MCF 10A (cell line): ENCODE measurements at places on chromosomes 1 and 21. TPM values are rescaled to one million over a fixed set of nuclear protein-coding genes. Genes with fewer than 3 reads are reported as not detected.

DNA sequence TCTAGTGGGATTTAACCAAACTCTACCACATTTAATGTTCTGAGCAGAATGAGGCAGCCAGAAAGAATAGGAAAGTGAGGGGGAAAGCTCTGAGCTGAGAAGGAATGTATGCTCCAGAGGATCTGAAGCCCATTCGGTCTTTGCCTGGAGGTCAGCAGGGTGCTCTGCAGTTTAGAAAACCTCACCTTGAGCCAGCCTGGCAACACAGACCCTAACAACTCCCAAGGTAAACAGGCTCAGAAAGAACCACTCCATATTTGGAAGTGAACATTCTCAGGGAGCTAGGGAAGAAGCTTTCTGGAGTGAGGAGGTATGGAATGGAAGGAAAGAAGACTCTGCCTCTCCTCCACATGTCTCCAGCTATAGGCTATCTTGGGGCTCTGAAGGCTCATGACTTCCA lies 398.8 kb downstream of the SEC16B start:
- H3K27me3 ChIP-seq: no peaks in the 10 kb centered on the region
- H3K4me1 ChIP-seq: no peaks in the 10 kb centered on the region
- no peaks in the 10 kb centered on the region for H3K36me3 ChIP-seq
- H3K4me3 ChIP-seq: no peak overlapping the region
- DNase-seq: no peak
- H3K27ac ChIP-seq: no peak overlapping the region

DNA sequence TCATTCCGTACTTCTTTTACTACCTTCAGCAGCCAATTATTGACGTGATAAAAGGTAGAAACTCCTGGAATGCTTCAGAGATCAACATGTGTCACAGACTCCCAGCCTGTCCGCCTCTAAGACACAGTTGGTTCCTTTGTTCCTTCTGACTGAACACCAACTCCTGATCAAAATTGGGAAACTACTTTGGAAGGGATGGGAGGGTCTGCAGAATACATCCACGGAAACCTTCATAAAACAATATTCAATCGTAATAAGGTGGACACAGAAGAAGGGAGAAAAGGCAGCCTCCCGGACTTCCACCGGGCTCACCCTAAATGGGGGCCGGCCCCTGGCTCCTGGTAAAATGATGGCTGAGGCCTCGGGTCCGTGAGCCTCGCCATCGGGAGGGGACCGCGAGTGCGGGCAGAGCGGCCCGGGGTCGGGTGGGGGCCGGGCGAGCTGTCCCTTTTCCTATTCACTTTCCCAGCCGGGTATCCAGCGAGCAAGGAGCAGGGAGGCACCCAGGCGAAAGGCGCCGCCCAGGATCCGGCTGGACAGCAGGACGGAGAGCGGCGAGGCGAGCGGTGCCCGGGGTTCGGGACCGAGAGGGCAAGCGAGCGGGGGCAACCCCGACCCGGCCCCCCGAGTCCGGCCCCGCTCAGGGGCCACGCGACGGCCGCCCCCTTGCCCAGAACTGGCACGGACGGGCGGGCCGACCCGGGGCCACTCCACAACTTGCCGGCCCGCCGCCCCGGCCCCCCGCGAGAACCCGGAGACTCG lies 805 bp downstream of the NRIP1 start:
- H3K27me3 ChIP-seq: no peaks in the 10 kb centered on the region
- peaks cover 32% of the 10 kb centered on the region for H3K4me1 ChIP-seq
- no peaks in the 10 kb centered on the region for H3K36me3 ChIP-seq
- H3K27ac ChIP-seq: peak overlapping the region; percentile 80
- peak overlapping the region; percentile 77 for H3K4me3 ChIP-seq
- peak; percentile 47 for DNase-seq

FAM43B gene
- total RNA-seq: not detected in 2 replicates

DNA sequence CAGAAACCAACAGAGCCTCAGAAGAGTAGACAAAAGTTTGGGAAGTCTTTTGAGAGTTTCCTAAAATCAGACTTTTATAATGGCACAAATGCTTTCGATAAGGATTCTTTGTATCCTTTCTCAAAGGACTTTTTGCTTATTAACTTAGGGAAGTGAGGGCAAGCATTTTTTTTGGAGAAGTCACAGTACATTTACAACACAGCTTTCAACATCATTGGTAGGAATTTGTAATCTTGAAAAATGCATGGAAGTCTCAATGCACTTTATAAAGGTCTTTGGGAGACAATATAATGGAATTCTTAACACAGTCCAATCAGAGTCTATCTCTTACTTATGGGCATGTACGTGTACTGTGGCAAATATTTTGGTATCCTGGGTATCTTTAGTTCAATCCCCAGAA lies 325.8 kb upstream of the NR5A2 start:
- no peaks in the 10 kb centered on the region for H3K27me3 ChIP-seq
- H3K27ac ChIP-seq: no peak overlapping the region
- no peaks in the 10 kb centered on the region for H3K36me3 ChIP-seq
- DNase-seq: no peak

GRCh38 chr1:245241526-245242130 lies 86.8 kb downstream of the KIF26B start:
- H3K4me3 ChIP-seq: no peak overlapping the region
- no peaks in the 10 kb centered on the region for H3K27me3 ChIP-seq
- no peak for DNase-seq
- H3K4me1 ChIP-seq: no peaks in the 10 kb centered on the region
- H3K27ac ChIP-seq: no peak overlapping the region

- no peak for DNase-seq
- peaks cover 30% of the 10 kb centered on the region for H3K27me3 ChIP-seq
- H3K36me3 ChIP-seq: no peaks in the 10 kb centered on the region
- no peak overlapping the region for H3K4me3 ChIP-seq
Measured at GRCh38 chr21:35988416-35989137, 71.7 kb downstream of the SETD4 start.

GRCh38 chr1:94254073-94254810 lies 16.9 kb upstream of the ARHGAP29 start:
- H3K36me3 ChIP-seq: no peaks in the 10 kb centered on the region
- H3K4me3 ChIP-seq: no peak overlapping the region
- H3K4me1 ChIP-seq: peaks cover 32% of the 10 kb centered on the region
- no peaks in the 10 kb centered on the region for H3K27me3 ChIP-seq
- no peak for DNase-seq
- no peak overlapping the region for H3K27ac ChIP-seq

DNA sequence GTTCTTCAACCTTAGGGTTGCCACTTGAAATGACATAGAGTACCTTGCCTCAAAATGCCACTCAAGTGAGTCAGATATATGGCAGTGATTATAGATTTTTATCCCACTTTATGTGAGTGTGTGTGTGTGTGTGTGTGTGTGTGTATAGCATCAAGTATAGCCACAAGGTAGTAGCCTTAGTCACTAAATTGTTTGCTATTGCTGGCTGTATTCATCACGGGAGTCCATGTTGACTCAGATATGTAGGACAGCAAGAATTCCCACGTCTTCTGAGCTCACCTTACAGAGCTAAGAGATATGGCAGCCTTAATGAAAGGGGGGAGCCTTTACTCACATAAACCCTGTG lies 9.3 kb downstream of the ETS2 start:
- H3K27me3 ChIP-seq: no peaks in the 10 kb centered on the region
- no peak for DNase-seq
- peaks cover 39% of the 10 kb centered on the region for H3K4me1 ChIP-seq
- H3K36me3 ChIP-seq: peaks cover 100% of the 10 kb centered on the region
- no peak overlapping the region for H3K27ac ChIP-seq
- H3K4me3 ChIP-seq: no peak overlapping the region

- H3K4me3 ChIP-seq: no peak overlapping the region
- H3K27me3 ChIP-seq: no peaks in the 10 kb centered on the region
- DNase-seq: no peak
- no peaks in the 10 kb centered on the region for H3K36me3 ChIP-seq
Measured at GRCh38 chr1:164838786-164839185, 279.8 kb downstream of the PBX1 start.

DNA sequence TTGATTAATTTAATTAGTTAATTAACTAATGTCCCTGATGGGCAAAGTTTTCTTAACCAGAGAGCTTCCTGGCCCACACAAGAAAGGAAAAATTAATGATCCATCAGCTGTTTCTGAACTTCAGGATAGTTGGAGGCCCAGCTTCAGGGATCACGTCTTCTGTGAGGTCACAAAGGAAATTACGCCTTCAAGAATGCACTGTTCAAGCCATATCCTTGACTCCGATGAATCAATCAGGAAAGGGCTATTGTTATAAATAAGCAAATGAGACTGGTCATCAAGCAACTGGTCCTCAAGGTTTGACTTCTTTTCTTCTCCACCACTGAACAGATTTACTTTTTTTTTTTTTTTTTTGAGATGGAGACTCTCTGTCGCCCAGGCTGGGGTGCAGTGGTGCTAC lies 40.6 kb downstream of the TCP10L start:
- H3K4me3 ChIP-seq: no peak overlapping the region
- H3K27me3 ChIP-seq: peaks cover 16% of the 10 kb centered on the region
- H3K36me3 ChIP-seq: no peaks in the 10 kb centered on the region
- H3K27ac ChIP-seq: no peak overlapping the region
- no peaks in the 10 kb centered on the region for H3K4me1 ChIP-seq
- DNase-seq: no peak

GRCh38 chr1:105483436-105483835 lies 1573.0 kb upstream of the PRMT6 start:
- H3K4me1 ChIP-seq: peaks cover 6% of the 10 kb centered on the region
- no peak overlapping the region for H3K4me3 ChIP-seq
- no peak for DNase-seq
- no peaks in the 10 kb centered on the region for H3K27me3 ChIP-seq

KCNJ15 gene
- 2.2 and 2.4 TPM in 2 replicates for total RNA-seq

PEX10 gene
- 31.3 and 36.1 TPM in 2 replicates for total RNA-seq

DNA sequence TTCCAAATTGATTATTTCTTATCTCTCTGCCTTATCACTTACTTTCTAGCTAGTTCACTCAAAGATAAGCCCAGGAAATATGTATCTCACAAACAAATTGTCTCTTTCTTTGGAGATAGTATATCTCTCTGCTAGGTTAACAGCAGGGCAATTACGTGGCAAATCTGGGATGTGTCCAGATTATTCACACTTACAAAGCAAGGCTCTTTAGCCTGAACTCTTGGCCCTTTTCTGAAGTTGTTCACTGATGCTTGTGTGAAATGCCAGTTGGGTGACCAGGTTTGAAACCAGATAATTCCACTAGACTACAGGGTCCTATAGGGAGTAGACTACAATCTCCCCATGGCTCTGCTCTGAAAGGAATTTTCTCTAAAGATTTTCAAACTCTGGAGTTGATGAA lies 30.8 kb upstream of the FAM78B start:
- H3K36me3 ChIP-seq: peaks cover 6% of the 10 kb centered on the region
- H3K4me1 ChIP-seq: no peaks in the 10 kb centered on the region
- no peak overlapping the region for H3K4me3 ChIP-seq
- DNase-seq: peak; percentile 30

GRCh38 chr1:153357853-153358690 lies at the start of gene S100A9:
Gene S100A9, plus strand, starts transcription at chr1:153357854. Its CDS starts 430 bp downstream, at chr1:153358284.
- H3K27me3 ChIP-seq: no peaks in the 10 kb centered on the region
- peaks cover 50% of the 10 kb centered on the region for H3K4me1 ChIP-seq
- H3K36me3 ChIP-seq: peaks cover 8% of the 10 kb centered on the region
- DNase-seq: no peak
- H3K27ac ChIP-seq: peak within 1 kb of the TSS; percentile 86
- H3K4me3 ChIP-seq: peak within 1 kb of the TSS; percentile 69

DNA sequence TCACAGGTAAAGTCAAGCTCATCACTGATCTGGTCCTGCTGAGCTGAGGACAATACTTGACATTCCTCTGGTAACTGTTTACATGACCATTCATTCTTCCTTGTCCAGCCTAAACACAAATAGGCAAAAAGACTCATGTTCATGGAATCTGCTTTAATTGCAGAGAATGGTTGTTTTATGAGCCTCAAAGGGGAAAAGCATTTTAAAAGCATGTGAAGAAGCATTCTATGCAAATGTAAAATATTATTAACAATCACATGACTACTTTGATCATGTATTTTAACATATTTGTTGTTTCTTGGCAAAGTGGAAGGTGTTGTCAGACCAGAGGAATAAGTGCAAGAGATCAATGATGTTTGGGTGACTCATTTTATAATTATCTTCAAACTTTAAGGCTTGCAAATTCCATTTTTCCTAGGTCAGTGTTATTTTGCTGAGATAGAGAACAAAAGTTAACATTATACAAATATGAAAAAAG lies 133.7 kb downstream of the RUNX1 start:
- peaks cover 13% of the 10 kb centered on the region for H3K4me1 ChIP-seq
- no peaks in the 10 kb centered on the region for H3K36me3 ChIP-seq
- no peak for DNase-seq
- no peak overlapping the region for H3K27ac ChIP-seq
- no peak overlapping the region for H3K4me3 ChIP-seq

DNA sequence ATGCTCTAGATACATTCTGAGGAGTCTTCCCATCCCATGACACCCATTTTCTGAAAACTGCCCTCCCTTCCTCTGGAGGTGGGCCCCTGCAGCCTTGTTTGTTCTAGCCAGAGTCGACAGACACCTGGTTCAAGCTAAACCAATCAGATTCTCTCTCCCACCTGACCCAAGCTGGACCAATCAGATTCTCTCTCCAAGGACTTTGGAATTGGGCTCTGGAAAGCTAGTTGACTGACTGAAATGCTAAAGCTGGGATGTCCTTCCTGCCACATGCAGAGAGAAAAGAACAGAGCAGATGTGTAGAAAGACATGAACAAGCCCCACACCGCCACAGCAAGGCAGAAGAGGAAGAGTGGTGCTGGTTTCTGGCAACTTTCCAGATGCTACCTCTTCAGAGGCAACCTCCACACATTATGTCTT lies 24.6 kb downstream of the ASAP3 start:
- peaks cover 8% of the 10 kb centered on the region for H3K36me3 ChIP-seq
- H3K4me1 ChIP-seq: peaks cover 38% of the 10 kb centered on the region
- H3K27me3 ChIP-seq: no peaks in the 10 kb centered on the region
- no peak for DNase-seq
- no peak overlapping the region for H3K4me3 ChIP-seq

DNA sequence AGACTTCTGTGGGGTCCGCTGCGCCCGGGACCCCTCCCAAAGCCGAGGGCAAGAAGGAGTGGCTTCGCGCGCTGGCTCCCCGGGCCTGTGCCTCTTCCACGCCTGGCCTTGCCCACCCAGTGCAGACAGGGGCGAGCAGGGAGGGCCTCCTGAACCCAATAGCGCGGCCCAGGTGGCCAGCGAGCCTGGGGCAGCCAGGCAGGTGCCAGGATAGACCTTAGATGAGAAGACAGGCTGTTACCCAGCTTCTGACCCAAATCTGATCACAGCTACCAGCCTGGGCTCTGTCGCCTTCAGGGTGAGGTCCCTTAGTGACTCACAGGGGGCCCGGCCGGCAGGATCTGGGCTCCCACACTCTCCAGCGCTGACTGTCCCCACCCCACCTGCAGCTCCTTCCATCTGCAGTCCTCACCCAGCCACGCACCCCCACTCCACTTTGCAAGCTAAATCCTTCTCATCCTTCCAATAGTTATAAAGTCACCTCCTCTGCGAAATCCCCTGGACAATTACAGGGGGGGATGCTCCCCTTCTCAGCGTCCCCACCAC lies 9.6 kb downstream of the CLEC20A start:
- no peak overlapping the region for H3K27ac ChIP-seq
- no peak overlapping the region for H3K4me3 ChIP-seq
- H3K36me3 ChIP-seq: peaks cover 13% of the 10 kb centered on the region
- H3K4me1 ChIP-seq: no peaks in the 10 kb centered on the region

WDR64 gene
- total RNA-seq: not detected in 2 replicates

GRCh38 chr1:41354956-41355355 lies 6.3 kb upstream of the FOXO6 start:
- DNase-seq: no peak
- peaks cover 7% of the 10 kb centered on the region for H3K36me3 ChIP-seq
- H3K4me3 ChIP-seq: no peak overlapping the region
- no peak overlapping the region for H3K27ac ChIP-seq

MAP10 gene
- total RNA-seq: not detected in 2 replicates
